ENCODE measurements at places on chromosomes 2 and 18.

GRCh38 chr2:224286923-224287322 lies 115.0 kb downstream of the FAM124B start:
- DNase-seq: no peak

DNA sequence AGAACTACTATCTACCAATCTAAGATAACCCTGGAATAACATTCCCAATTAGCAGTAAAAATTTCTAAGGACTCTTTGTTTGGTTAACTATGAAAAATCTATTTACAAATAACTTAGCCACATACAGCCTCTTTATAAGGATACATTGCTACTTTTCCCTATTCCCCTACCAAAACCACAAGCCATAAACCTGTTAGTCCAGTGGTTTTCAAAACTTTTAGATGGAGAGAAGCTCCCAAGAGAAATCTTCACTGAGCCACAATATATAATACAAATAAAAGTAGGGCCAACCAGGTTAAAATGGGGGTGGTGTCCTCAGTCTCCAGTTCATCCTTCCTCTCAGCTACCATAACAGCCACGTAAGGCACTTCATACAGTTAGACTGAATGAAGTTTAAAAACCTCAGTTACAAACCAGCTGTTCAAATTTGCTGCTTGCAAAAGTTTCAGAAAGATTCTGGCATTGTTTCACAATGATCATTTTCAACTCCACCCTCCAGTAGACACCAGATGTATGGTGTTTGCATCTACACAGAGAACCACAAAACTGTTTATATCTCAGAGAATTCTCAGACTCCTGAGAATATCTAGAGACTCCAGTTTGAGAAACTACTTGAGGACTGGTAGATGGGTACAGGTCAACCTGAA lies 26.0 kb downstream of the SOS1 start:
- DNase-seq: no peak

GRCh38 chr18:785242-785641 lies 26.8 kb downstream of the YES1 start:
- DNase-seq: no peak

DNA sequence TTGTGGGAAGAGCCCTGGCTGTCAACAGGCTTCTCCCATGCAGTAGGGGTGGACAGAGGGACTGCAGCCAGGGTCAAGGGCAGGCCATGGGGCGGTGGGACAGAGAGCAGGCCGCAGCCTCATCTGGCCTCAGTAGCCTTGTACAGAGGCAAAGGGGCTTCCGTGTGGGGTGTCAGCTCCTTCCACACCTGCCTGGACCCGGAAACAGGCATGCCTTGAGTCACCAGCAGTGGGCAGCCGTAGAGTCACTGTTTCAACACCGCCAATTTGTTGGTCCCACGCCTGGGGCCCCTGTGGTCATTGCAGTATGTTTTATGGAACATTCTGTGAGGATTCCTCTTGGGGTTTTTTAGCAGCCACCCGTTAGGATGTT lies 173.0 kb downstream of the SMAD7 start:
- no peak for DNase-seq

DNA sequence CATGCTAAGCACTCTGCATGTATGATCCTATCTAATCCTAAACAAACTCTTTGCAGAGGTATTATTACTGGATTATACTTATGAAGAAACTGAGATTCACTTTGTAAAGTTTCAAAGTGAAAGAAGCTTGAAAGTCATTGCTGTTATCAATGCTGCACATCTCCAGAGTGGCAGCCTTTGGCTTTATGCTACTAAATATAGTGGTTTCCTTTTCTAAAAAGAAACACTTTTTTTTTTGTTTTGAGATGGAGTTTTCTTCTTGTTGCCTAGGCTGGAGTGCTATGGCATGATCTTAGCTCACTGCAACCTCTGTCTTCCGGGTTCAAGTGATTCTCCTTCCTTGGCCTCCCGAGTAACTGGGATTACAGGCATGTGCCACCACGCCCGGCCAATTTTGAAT lies 114.9 kb upstream of the RAB27B start:
- DNase-seq: no peak

GRCh38 chr18:59085797-59086196 lies 53.9 kb upstream of the SEC11C start:
- no peak for DNase-seq

DNA sequence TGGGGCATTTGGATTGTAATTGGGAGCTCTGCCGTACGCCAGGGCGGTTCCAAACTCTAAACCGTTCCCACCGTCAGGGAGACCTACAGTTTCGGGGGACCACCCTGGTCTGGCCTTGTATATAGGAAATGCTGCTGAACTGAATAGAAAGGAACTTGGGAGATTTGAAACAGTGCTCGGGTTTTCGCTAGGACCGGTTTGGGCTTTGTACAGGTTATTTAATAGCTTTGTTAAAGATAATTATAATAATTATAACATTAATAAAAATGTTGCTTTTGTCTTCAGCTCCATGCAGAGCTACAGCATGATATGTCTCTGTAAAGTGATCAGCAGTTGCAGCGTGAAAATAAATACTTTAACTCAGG lies 2.4 kb downstream of the SP5 start:
- no peak for DNase-seq

DNA sequence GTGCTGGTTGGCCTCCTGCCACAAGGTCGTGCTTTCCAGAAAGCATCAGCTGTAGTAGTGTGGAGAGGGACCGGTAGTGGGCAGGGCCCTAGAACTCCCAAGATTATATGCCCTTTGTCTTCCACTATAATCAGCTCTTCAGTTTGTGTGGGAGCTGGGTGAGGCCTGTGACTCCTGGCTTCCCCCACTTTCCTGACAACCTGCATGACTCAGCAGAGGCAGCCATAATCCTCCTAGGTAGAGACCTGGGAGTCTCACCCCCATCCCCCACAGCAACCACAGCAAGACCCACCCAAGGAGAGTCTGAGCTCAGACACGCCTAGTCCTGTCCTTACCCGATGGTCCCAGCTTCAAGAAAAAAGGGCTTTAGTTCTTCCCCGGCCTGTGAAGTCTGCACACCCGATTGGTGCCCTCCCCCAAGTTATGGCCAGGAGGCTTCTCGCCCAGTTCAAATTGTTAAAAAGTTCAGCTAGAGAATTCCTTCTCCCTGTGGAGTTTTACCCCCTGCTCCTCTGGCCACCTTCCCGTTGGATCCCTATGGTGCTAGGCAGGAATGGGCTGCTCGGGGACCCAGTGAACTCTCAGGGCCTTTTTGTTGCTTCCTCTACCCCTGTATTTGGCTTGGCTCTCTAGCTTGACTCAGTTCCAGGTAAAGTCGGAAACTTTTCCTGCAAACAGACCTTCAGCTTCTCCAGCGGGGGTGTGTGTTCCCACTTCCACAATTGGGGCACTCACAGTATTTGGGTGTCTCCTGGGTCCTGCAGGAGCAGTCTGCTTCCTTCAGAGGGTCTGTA lies 57.8 kb upstream of the FAM237A start:
- DNase-seq: no peak

DNA sequence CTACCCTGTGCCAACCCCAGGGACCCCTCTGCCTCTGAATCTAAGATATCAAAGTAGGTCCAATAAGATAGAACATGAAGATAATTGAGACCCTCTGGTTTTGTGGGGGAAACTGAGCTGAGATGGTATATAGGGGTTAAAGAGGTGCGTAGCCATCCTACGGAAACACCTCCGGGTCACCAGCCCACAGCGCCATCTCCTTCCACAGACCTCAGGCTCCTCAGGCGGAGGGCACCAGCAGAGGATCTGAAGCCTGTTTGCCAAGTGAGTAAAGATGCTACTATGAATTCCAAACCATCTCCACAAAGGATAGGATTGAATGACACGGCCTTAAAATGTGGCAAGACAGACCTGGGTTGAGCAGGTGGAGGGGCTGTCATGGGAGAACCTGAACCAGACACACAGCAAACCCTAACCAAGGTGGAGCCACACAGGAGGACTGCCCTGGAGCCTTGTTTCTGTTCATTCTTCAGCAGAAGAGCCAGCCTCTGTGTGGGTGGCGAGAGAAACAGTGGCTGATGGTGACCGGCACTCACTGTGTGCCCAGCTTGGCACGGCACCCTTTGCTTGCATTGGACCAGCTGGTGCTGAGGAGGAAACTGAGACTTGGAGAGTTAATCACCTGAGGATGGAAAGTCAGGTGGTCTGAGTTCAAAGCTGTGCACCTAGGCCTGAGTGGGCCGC lies 10.2 kb downstream of the GBX2 start:
- DNase-seq: no peak

- no peak for DNase-seq
Measured at GRCh38 chr2:30493440-30493839, 46.4 kb downstream of the LCLAT1 start.

GRCh38 chr2:219571311-219572236 lies at the start of gene OBSL1:
TSS of gene OBSL1 (minus strand) at chr2:219571539. CDS start at chr2:219571232, 307 bp downstream.
- DNase-seq: peak; percentile 68

DNA sequence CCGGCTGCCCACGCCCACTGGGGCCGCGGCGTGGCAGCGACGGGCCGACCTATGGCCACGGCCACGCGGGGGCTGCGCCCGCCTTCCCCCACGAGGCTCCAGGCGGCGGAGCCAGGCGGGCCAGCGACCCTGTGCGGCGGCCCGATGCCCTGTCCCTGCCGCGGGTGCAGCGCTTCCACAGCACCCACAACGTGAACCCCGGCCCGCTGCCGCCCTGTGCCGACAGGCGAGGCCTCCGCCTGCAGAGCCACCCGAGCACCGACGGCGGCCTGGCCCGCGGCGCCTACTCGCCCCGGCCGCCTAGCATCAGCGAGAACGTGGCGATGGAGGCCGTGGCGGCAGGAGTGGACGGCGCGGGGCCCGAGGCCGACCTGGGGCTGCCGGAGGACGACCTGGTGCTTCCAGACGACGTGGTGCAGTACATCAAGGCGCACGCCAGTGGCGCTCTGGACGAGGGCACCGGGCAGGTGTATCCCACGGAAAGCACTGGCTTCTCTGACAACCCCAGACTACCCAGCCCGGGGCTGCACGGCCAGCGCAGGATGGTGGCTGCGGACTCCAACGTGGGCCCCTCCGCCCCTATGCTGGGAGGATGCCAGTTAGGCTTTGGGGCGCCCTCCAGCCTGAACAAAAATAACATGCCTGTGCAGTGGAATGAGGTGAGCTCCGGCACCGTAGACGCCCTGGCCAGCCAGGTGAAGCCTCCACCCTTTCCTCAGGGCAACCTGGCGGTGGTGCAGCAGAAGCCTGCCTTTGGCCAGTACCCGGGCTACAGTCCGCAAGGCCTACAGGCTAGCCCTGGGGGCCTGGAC lies 253.2 kb downstream of the GLI2 start:
- DNase-seq: no peak

DNA sequence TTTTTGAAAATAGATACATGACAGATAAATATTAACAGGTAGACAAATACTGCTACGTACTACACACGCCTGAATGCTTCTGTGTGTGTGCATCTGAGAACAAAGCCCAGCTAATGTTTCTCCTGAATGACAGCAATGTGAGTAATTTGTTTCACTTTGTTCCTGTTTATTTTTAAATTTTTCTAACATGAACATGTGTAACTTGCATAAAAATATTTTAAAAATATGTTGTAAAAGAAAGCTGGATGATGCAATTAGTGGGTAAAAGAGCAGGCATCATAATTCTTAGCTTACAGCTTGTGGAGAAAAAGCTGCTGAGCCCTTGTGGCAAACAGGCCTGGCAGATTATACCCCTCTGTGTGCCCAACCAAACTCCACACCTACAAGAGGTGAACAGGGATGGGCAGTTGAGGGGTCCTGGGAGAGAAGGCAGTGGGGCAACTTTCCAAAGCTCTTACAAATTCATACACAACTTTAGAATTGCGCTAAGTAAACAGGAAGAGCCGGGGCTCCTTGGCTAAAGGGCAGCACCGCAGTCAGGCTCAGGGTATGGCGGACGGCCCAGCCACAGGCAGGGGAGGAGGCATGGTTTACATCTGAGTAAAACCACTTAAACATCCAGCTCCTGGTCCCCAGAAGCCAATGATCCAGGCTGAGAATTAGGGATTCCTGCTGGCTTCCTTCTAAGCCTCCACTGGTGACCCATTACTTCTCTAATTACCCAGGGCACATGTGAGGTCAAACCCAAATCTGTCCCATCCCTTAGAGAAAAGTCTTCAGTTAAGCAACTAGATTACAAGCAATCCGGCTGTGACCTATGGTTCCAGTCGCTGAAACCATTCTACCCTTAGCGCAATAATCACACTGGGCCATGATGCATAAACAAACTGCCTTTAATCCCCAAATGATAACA lies 14.0 kb downstream of the PXDN start:
- no peak for DNase-seq

All from NCI-H748 treated with DMSO at 0.1 percent for 48 hours (cell line).